ENCODE measurements at places on chromosomes 4 and X.

DNA sequence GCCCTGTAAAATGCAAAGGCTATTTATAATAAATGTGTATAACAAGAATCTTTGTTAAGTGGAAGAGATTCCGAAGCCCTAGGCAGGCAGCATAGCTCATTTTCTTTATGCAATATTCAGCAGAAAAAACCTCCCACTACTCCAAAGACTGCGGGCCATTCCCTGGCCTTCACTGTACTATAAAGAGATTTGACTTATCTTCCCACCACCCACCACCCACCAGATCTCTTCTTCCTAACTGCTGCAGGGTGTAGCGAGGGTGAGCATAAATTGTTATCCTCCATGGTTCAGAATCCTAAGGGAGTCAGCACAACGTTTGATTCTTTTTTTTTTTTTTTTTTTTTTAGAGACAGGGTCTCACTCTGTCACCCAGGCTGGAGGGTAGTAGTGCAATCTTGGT lies 114.8 kb downstream of the NSUN7 start:
- no peak for DNase-seq

DNA sequence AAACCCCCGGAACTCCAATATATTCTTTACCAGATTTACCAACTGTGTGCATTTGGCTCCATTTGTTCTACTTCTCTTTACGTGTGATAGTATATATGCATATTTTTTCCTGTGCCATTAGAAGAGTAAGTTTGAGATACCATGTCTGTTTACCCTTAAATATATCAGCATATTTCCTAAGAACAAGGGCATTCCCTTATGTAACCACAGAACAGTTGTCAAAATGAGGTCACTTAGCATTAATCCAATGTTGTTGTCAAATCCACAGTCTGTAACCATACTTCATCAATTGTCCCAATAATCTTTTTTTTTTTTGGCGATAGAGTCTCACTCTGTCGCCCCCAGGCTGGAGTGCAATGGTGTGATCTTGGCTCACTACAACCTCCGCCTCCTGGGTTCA lies 55.2 kb downstream of the TBC1D14 start:
- DNase-seq, result no peak

- no peak for DNase-seq
These were observed 32.0 kb downstream of the CEP135 start for GRCh38 chr4:55980725-55981124.

DNA sequence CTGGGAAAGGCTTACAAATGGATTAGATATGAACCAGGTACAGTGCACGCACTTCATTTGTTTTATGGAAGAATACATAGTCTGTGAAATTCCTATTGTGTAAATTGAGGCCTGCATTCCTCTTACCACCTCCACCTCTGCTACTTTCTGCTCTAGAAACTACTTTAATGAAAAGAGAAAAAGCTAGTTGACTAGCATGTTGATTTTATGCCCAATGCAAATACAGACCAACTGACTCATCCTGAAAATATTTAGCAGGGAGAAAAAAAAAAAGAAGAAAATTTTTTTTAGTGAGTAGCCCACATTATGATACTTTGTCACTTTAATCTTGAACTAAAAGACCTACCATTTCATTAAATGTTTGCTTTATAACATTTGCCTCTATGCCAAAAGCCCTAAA lies 41.2 kb downstream of the DCLK2 start:
- no peak for DNase-seq

GRCh38 chr4:145840162-145840768 lies 98.4 kb downstream of the ZNF827 start:
- DNase-seq, result peak; percentile 44

- peak; percentile 66 for DNase-seq
These were observed 102.0 kb downstream of the PTTG2 start for GRCh38 chr4:38062088-38062775.

DNA sequence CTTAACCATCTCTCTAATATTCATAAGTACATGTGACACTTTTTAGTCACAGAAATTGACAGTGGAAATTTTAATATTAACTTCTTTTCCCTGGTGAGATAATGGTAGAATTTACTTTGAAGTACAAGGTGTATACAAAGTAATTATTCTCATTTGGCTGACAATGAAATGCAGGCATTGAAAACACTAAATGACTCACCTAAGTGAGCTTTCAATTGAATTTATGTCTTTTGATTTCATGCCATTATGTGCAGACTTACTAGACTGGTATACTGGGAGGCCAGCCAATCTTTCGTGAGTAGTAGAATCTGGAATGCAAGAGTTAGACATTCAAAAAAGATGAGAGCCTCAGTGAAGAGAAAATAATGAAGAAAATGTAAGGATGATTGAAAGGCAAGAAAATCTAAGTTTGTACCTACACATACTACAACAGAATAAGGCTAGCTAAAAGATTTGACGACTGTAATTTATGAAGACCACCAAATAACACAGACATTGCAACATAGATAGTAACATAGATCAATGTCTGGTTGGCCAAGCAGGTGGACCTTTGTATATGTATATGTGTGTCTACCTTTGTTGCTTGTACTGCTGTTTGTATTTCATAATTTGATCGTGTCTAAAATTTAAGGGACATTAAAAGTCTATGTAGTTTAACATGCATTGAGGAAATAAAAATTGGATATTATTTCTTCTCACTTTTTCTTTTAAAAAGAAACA lies 459.7 kb downstream of the IL15 start:
- DNase-seq, result peak; percentile 83

DNA sequence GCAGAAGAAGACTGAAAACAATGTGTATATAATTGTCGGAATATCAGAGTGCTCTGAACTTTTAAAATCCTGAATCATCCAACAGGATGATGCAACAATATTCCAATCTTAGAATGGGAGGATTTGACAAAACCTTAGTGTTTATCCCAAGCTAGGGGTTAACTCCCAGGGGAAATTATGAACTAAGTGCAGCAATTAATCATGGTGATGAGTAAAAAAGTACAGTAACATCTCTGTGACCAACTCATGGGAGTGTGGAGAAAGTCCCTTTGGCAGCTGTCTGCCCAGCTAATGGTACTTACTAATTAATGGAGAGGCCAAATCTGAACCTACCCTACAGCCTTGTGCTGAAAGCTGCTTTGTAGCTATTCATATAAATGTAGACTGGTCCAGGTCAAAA lies 257.6 kb upstream of the DDX53 start:
- DNase-seq, result peak; percentile 10

- DNase-seq, result no peak
These were observed 86.2 kb downstream of the MAMLD1 start for GRCh38 chrX:150449313-150449712.

GRCh38 chr4:159178979-159179969 lies 76.4 kb downstream of the RAPGEF2 start:
- DNase-seq, result no peak

GRCh38 chr4:84666439-84666838 lies 83.5 kb downstream of the CDS1 start:
- no peak for DNase-seq

GRCh38 chrX:124592744-124593143 lies 246.4 kb downstream of the SH2D1A start:
- no peak for DNase-seq

DNA sequence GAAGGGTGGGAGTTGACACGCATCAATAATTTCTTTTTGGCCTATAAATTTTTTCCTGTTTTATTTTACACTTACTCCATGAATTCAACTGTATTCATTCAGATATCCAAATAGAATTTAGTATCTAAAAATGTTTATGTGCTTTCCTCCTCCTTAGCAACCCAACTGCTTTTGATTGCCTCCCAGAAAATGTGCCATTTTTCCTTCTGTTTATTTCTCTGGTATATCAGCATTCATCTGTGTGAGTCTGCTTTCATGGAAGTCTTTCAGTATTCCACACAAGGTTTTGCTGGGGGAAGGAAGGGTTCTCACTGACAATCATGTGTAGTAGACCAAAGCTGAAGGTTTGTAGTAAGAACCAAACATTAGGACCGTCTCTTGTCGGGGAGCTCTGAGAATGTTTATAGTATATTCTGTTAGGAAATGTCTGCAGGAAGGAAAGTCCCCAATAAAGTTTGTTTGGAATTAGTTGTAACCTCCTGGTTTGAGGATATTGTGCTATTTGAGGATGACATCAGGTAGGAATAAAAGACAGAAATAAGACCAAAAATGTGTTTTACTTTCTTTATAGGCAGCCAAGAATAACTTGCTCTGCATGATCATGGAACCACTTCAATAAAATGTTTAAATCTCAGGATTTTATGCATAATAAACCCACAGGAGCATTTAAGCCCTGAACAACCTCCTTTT lies 673.6 kb upstream of the INTU start:
- DNase-seq, result no peak

GRCh38 chrX:42673301-42673810 lies 104.6 kb downstream of the PPP1R2C start:
- no peak for DNase-seq

GRCh38 chr4:147463065-147463464 lies 17.8 kb upstream of the EDNRA start:
- no peak for DNase-seq

DNA sequence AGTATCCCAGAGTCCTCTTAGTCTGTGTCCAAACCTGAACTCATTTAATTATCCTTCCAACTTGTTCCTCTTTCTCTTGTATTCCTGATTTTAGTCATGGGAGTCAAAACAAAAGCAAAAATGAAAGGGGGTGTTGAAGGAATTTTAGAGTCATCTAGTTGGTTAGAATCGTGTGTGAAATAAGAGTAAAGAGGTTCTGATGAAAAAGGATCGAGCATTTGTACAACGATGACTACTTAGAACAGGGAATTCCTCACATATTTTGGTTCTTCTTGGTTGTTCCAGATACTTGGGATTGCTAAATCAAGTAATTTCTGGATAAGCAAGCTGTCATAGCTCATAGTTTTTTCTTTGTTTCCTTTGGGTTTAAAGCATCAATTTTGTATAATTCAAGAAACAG lies 194.4 kb downstream of the BCOR start:
- DNase-seq, result no peak

GRCh38 chr4:145565328-145565727 lies 53.9 kb upstream of the MMAA start:
- DNase-seq, result no peak

DNA sequence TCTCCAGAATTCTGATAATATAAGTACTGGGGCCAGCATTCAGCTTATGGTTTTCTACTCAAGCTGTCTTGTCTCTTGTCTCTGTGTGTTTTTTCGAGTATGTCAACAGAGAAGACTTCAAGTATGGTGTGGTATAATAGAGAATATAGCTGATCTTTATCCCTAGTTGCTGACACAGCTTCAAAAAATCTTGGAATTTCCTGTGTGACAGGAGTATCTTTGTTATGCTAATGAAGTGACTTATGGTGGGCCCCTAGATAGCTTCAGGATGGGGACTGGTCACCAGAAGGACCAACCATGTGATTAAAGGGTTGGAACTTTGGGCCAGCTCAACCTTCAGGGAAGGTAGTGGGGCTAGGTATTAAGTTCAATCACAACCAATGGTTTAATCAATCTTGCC lies 2.9 kb downstream of the GPRASP3 start:
- DNase-seq, result no peak

DNA sequence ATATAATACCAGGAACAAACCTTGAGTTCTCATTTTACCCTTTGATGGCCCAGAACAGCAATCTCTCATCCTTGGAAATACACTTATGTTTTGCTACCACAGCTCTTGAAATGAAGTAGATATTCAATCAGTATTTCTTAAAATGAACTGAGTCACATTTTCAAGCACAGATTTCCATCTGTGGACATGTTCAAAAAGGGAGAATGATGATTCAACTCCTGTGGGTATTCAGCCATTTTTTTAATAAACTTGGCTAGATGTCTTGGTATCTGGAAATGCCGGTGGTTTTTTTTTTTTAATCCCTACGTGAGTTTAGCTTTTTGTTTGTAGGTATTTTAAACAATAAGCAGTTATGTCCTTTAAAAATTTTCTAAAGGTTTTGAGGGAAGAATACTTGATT lies 64.2 kb upstream of the TRPC5OS start:
- no peak for DNase-seq

- no peak for DNase-seq
These were observed 572.9 kb upstream of the ZFP42 start for GRCh38 chr4:187422655-187423054.

DNA sequence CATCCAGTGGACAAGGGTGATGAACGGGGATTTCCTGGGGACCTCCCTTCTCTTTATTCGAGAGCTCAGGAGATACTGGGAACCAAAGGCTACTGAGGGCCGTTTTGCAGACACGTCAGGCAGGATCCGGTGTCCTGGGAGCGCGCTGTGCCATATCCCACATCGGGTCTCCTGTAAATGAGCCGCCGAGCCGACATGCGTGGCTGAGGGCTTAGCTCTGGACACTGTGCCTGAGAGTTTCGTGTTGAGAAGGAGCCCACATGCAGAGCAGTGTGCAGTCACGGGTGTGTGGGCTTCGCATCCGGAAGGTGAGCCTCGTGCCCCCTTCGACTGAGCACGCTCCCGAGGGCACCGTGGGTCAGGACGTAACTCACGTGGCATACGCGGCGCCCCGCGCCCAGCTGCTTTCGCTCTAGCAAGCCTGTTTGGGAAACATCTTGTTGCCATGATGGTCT lies 28.5 kb upstream of the HGFAC start:
- no peak for DNase-seq

GRCh38 chrX:108159028-108159670 lies 67.6 kb downstream of the ATG4A start:
- no peak for DNase-seq

DNA sequence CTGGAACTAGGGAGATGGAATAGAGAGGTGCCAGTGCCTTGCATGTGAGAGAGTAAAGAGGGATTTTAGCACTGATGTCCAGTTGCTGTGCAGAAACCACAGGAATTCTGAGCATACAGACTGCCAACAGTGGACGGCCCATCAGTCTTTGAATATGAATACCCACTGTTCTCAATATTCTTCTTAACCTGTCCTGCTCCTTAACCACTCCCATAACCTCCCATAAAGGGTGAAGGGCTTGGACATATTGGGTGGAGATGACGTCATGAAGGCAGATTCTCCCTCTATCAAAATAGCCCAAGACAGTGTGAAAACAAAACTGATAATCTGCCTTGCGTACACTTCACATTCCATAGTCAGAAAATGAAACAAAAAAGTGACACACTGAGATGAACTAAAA lies 1313.7 kb upstream of the PABPC4L start:
- no peak for DNase-seq

DNA sequence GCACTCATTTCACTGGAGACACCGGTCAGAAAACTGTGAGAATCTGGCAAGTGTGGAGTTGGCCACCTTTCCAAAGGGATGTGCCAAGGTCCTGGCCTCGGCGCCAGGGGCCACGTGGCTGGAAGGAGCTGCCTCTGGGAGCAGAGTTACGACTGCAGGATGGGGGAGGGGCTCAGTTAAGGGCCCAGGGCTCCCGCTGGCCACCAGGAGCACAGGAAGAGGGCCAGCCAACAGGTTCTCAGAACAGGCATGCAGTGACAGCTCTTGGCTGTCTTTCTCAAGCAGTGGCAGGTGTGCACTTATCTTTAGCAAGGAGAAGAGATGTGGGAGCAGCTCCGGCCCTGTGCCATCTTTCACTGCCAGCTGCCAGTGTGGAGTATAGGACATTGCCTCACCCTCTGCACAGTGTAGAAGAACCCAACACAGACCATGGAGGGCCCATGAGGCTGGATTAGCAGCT lies 115.9 kb upstream of the RBPJ start:
- no peak for DNase-seq
